Fibroblast of pulmonary artery (primary cell): ENCODE measurements at places on chromosomes 3 and 15.

- DNase-seq: no peak
Observed at GRCh38 chr3:66400411-66401156, 100.2 kb downstream of the LRIG1 start.

DNA sequence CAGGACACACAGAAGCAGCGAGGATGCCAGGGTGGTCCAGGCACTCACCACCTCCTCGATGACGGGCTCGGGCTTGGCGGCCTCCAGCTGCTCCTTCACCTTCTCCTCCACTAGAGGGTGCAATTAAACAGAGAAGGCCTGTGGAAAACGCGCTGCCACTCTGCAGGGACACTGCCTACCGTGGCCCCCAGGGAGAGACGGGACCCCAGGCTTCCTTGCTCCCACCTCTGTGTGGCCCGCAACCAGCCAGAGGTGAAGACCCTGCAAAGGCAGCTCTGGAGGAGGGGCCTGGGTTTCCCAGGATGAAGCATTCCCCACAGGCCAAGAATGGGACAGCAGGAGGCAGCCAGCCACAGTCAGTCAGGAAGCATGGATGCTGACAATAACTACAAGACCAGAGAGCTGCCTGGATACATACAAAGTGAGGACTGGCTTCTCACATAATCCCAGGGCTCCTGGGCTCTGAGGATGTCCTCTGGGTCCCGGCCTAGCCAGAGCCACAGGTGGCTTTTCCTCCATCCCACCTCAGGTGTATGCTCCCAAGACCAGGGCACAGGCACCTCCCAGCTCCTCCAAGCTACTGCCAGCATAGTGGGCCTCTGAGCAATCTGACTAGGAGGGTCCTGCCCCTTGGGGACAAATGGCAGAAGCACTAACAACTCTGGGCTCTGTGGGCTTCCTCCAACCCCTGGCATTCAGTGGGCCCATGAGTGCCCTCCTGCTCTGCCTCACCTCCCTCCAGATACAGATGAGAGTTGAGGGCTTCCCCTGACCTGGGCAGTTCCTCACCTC, 46.2 kb downstream of the PTH1R start:
- peak; percentile 45 for DNase-seq

- DNase-seq: peak; percentile 90
Observed at GRCh38 chr3:23748398-23749110, 57.2 kb upstream of the UBE2E1 start.

DNA sequence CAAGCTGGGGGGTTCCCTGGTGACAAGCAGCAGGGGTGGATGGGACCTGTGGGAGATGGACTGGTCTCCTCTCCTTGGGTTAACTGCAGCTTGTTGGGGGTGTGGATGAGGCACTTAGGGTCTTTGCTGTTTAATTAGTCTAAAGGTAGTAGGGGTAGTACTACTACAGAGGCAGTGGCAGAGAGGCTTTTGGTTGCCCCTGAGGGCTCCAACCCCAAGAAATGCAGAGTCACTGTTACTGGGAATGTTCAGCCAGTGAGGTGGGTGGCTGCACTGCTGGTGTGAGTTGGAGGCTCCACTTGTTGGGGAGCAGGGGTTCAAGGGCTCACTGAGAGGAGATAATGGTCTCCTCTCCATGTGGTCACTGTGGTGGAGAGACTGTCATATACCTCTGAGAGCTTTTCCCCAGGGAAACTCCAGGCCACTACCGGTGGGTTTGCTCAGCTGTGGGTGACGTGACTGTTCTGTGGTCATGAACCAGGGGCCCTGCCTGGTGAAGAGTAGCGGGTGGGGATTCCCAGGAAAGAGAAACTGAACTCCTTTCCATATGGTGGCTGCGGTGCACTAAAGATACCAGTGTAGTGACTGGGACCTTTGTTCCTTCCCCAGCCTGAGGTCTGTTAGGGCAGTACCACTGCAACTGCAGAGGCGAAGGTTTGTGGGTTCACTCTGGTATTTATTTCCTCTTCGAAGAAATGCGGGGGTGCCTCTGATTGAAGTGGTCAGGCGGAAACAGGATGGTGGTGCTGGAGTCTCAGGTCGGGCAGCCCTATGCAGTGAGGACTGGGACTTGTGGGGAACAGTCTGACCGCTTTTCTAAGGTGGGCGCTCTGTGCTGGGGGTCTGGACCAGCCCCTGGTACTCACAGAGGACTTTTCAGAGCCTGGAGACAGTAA, 68.9 kb upstream of the TNFSF10 start:
- DNase-seq: no peak

- DNase-seq: no peak
Observed at GRCh38 chr3:10516544-10517452, 11.4 kb upstream of the ATP2B2 start.

DNA sequence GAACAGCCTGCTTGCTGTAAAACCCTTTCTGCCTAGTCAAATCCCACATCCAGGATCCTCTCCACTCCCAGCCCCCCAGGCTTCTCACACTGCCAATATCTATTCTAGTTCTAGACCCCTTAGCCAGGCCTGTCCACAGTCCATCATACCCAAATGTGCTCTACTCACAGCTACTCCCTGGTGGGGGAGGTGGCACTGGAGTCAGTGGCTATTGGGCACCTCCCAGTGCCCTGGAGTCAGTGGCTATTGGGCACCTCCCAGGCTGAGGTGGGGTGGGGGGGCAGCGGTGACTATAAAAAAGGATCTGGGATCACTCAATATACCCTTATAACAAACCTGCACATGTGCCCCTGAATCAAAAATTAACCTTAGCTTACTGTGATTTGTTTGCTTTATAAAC, 773 bp upstream of the DISP2 start:
- DNase-seq: no peak

DNA sequence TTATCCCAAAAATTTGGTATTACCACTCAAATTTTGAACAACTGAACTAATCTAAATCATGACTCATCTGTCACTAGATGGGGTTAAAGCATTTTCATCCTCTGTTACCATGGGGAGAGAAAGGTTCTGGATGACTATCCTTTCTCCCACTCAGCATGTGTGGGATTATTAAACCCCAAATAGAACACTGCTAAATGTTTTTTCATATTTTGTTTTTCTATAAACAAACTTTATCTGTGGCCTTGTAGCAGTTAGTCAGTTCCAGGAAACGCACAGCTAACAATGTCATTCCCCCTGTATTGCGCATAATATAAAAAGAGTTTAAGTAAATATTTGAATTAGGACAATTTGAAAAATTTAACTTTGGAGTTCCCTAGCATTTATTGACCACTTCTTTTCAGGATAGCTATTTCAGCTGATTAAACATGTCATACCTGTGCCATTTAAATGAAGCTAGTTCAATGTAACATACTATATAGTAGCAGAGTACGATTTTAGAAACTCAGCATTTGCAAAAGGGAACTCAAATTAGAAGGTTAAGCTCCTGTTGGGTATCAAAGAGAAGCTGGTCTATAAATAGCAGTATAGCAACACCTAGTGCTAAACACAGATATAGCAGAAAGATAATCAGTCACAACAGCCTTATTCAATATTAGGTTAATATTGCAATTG, 9.2 kb upstream of the TMEM212 start:
- DNase-seq: peak; percentile 85

GRCh38 chr3:121592856-121593702, at the start of gene FBXO40:
FBXO40 (plus strand) TSS chr3:121593379; CDS start chr3:121620576, 27,197 bp downstream.
- no peak for DNase-seq

GRCh38 chr3:15822281-15822680, 24.5 kb upstream of the ANKRD28 start:
- DNase-seq: no peak

- DNase-seq: peak; percentile 83
Observed at GRCh38 chr3:99920481-99921376, 103.1 kb downstream of the CMSS1 start.

- no peak for DNase-seq
Observed at GRCh38 chr3:46578973-46579755, 13.1 kb upstream of the LRRC2 start.

- DNase-seq: no peak
Observed at GRCh38 chr15:79967298-79968182, 3.5 kb downstream of the BCL2A1 start.

DNA sequence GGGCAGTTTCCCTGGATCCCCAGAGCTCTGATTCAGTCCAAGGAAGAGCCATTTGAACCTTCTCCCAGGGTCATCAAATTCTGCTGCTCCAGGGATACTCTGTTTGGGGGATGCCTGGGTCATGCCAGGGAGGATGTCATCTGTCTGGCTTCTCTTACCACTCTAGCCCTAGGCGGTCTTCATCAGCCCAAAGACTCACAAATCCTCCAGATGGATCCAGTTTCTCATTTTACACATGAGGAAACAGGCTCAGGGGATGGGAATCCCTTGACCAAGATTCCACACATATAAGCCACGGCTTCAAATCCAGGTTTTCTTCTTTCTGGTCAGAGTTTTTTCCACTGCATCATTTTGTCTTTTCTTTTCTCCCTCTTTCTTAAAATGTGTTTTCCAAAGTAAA, 36.7 kb downstream of the SLC28A1 start:
- DNase-seq: no peak

- no peak for DNase-seq
Observed at GRCh38 chr15:71203586-71204474, 88.6 kb downstream of the THSD4 start.

DNA sequence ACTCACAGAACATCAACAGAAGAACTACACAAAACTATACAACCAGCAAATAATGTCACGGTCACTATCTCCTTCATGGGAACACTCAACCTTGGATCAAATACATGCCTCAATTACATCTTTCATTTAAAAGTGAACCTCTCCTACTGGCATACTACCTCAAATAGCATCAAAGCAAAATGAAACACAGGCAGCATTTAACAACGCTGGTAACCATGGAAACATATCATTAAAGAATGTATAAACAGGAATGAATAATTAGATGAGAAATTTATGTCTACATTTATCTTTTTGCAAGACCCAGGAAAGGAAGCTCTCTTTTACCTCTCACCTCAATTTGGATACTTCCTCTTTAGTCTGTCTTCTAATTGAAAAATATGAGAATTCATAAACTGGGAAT, 172.4 kb downstream of the SPATA16 start:
- DNase-seq: no peak

GRCh38 chr3:134956395-134956794, 161.3 kb downstream of the EPHB1 start:
- no peak for DNase-seq

- peak; percentile 77 for DNase-seq
Observed at GRCh38 chr3:133377396-133377795, 22.5 kb upstream of the BFSP2 start.

DNA sequence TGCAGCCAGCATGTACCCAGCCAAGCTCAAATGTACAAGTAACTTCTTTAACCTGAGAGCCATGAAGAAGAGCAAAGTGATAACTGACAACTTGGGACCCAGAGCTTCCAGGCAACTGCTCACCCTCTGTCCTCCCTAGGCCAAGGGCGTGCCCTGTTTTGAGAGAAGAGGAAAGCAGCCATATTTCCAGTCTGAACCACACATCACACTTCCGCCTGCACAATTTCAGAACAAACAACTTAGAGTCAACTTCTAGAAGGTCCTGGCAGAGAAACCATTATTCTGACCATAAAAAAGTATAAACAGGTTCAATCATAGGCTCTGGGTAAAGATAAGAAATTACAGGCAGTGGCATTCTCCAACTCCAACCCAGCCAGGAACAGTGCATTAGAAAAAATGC, 50.1 kb downstream of the ITGB5 start:
- no peak for DNase-seq

GRCh38 chr3:195258449-195259153, 12.4 kb downstream of the XXYLT1 start:
- DNase-seq: no peak

DNA sequence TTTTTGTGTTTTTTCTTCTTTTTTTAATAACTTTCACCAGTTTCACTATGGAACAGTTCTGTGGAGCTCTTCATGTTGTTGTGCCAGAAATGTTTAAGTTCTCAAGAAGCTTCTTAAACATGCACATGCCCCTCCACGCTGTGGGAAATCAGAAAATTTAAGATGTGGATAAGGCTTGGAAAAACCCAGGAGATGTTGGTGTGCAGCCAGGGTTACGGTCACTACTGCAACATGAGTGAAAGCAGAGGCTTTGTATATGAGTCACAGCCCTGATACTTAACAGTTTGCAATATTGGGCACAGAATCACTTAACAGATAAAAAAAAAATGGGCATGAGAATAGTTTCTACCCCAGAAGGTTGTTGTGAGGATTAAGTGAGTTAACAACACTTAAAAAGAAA, 399.9 kb downstream of the LRTM1 start:
- DNase-seq: peak; percentile 43

GRCh38 chr3:46186471-46187340, 21.4 kb downstream of the CCR1 start:
- no peak for DNase-seq

- no peak for DNase-seq
Observed at GRCh38 chr3:155196131-155197021, 97.1 kb downstream of the STRIT1 start.
